ENCODE measurements at places on chromosomes 2 and 18. TPM values are rescaled to one million over a fixed set of nuclear protein-coding genes. Genes with fewer than 3 reads are reported as not detected.

- DNase-seq, result no peak
Measured at GRCh38 chr2:27308359-27308881, at the start of gene UCN. Gene UCN (minus strand): TSS chr2:27308445. CDS start chr2:27307895, 550 bp downstream.

DNA sequence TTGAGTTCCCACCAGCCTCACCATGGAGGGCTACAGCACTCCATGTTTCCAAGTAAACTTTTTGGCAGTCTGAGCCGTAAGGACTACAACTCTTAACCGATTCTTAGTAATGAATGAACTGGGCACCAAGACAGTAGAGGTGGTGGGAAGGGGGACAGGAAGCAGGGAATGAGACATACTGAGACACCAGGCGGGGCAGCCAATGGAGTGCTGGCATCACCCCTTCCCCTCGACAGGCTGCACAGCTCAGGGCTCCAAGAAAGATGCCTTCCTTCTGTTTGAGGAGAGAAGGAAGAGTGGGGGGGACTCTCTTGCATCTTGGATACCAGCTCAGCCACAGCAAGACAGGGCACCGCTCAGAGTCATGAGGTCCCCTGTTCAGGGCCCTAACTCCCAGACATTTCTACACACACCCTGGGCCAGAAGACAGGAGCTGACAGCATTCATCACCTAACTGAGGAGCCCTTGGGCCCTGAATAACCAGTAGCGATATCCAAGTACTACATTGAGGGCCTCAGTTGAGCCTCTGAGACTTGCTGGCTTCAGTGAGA is 45.2 kb downstream of the USP34 start:
- DNase-seq, result no peak

DNA sequence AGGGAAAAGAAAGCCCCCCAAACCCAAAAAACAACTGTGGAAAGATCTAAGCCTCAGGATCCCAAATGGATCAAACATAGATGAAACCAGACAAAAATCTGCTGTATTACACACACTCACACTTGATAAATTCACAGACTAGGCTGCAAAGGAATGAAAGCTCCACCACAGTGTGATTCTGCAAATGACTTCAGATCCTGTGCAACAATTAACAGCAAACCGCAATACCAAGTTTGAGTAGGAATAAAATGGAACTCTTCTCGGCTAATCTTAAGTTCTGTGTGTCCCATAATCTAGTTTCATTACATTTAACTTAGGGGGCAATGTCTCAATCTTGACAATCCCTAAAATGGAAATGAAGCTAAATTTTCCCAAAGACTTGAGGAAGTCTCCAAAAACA is 11.9 kb downstream of the CLK1 start:
- no peak for DNase-seq

DNA sequence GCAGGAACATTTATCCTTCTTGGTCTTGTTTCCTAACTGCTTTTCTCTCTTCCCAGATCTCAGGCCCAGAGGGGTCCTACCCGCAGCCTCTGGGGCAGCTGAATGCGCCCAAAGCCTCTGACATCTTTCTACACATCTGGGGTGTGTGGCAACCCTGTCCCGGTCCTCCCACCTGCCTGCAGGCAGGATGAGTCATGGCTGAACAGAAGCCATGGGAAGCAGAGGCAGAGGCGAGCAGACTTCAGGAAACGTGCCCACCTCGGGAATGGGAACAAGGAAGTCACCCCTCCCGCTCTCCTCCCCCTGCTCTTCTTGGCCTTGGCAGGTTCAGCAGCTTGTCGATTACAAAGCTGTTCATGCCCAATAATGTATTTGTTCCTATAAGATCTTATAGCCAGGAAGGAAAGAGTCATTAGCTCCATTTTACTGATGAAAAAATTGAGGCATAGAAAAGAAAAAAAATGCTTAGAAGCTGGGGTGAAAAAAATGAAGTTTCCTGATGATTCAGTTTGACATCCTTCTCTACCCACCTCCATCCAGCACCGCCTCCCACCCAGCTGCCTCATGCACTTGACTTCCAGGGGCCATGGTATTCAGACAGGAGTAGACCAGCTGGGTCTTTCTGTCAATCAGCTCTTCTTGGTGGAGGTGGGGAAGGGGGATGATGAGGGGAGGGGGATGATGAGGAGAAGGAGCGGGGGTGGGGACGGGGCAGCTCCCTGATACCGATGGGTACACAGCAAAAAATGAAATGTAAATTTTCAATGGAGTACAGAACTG is 10.4 kb upstream of the KCNF1 start:
- DNase-seq, result peak; percentile 95

- no peak for DNase-seq
Measured at GRCh38 chr2:137857881-137858280, 106.4 kb upstream of the HNMT start.

DNA sequence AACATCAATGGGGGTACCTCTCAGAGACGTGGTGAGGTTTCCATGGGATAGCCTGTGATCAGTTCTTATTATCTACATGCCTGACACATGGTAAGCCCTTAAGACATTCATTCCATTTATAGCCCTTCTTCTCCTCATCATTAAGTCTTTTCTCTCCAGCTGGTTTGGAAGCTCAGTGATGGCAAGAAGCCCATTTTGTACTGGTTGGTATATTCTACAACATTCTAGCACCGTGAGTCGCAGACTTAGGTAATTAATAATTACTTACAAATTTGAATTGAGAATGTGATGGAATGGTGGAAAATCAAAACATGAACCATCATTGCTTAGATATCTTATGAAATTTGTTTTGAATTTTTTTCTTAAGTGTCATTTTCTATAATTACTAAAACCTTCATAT is 472.6 kb downstream of the DLGAP1 start:
- no peak for DNase-seq

DNA sequence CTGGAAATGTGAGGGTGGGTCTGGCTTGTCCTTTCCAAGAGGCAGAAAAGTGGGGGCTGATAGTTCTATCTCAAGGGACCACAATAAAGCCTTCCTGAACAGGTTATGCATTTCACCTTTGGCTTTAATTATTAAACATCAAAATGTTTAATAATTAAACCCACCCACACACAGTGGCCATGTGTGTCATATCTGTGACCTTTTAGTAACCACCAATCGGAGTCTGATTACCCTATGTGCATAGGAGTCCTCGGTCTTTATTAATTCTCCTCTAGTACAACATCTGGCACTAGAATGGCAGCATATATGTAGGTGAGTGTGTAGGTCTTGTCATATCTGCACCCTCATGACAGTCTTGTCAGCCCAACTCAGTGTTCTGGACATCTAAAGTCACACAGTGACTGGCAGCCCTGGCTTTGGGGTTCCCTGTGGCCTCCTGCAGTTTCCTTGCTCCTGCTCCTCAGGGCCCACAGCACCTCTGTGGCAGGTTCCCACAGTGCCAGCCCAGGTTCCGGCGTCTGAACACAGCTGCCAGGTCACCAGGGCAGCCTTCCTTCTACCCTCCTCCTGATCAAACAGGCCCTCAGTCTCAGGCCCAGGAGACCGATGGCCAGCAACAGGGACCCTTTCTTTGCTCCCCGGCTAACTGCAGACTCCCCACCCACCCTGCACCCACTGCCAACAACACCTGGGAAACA is 100.9 kb downstream of the MTCL1 start:
- DNase-seq, result no peak

GRCh38 chr2:67515056-67515455 is 117.9 kb downstream of the ETAA1 start:
- no peak for DNase-seq

DNA sequence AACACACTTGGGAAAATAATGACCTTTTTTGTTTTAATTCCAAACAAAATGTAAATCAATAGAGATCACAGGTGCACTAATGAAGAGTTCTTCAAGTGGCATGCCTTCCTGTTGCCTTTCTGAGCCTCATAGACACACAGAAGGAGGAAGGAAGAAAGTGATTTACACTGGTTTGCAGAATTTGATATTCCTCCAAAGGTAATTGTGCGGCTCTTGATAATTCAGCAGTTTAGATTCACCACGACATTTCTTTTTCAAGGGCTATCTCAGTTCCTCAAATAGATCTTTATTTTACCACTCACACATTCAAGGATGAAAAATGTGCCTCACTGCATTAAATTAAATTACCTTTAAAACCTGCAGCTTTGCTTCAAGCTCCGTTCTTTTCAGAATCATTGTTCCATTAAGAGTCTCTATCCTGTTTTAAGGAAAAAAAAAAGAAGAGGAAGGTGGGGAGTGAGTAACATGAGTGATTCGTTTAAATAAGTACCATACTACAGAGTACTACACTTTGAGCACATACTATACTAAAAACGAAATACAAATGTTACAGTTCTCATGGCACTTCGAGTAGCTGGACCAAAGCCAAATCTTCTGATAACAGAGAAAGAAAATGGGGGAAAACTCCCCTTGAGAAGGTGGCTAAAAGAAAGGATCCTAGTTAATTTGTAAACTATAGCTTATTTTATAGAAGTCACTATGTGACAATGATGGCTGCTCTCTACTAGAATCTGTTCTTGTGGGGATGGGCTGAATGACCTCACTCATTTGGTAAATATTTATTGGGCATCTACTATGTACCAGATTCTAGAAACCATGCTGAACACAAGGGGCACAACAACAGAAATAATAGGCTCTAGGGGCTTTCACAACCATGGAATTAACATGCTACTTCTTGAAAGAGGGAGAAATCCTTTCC is 16.6 kb downstream of the CYTIP start:
- no peak for DNase-seq

DNA sequence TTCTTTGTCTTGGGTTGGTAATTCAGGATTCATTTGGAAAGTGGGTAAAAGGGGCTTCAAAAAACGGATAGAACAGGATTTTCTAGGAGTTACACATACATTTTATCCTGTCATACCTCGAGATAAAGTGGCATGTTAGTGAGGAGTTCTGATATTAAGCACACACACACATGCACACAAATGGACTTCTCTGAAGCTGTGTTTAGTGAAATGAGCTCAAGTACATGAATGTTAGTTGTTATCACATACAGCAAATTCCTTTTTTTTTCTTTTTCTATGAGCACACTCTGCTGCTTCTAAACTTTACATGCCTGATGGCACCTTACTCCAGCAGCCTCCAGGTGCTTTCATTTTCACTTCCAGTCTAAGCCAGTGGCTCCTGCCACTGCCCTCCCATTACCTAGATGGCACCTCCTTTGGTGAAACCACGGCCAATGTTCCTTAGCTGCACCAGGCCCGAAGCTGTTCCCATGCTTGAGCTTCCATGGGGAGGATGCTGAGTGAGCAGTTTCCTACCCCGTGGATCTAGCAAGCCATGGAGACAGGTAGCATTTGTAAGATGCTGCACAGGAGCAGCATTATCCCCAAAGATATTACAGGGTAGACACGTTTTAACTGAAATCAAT is 49.7 kb downstream of the STAT1 start:
- DNase-seq, result no peak

DNA sequence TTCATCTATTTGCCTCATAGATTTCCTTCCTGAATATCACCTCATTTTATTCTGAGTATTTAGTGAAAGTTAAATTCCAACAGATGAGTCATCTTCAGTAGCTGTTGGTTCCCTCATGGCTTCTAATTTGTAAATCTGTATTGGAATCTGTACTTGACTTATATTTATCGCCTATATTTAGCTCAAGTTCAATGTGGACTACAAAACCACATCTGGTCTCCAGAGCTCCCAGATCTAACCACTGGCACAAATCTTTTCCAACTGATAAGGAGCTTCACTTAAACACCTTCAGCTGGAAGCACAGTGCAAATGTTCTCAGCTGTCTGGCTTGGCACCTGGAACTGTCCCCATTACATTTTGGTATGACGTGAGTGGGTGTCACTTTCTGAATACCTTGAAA is 82.8 kb upstream of the DSEL start:
- DNase-seq, result peak; percentile 11

DNA sequence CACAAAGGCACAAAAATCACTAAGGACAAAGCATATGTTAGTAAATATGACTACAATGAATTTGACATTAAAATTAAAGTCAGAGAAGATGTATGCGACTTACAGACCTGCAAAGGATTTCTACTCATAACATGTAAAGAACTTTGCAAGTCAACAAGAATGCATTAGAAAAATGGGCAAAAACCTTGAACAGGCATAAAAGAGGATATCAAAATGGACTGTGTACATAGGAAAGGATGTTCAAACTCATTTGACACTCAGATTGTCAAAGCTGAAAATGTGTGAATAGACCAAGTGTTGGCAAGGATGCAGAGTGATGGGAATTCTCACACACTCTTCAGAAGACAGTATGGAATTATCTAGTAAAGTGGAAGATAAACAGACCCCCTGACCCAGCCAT is 94.9 kb downstream of the MYOM1 start:
- DNase-seq, result no peak

GRCh38 chr2:182540252-182540651 is 113.4 kb upstream of the PDE1A start:
- no peak for DNase-seq

DNA sequence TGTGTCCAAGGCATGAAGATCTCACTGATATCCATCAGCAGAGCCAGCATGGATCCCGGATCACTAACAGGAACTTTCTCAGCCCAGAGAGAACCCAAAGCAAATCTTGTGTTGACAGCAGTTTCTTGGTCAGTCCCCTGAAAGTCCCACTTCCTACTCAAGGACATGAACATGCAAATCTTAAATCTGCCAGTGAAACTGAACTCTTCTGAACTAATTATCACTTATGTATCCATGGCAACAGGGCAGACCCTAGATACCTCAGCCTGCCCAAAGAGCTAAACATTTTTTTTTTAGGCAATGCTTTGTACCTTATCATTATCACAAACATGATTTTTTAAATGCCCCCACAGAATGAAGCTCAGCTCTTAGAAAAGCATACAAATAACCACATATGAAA is 127.8 kb upstream of the DDX18 start:
- no peak for DNase-seq

- peak; percentile 53 for DNase-seq
Measured at GRCh38 chr2:172929644-172930043, 146.0 kb upstream of the MAP3K20 start.

DNA sequence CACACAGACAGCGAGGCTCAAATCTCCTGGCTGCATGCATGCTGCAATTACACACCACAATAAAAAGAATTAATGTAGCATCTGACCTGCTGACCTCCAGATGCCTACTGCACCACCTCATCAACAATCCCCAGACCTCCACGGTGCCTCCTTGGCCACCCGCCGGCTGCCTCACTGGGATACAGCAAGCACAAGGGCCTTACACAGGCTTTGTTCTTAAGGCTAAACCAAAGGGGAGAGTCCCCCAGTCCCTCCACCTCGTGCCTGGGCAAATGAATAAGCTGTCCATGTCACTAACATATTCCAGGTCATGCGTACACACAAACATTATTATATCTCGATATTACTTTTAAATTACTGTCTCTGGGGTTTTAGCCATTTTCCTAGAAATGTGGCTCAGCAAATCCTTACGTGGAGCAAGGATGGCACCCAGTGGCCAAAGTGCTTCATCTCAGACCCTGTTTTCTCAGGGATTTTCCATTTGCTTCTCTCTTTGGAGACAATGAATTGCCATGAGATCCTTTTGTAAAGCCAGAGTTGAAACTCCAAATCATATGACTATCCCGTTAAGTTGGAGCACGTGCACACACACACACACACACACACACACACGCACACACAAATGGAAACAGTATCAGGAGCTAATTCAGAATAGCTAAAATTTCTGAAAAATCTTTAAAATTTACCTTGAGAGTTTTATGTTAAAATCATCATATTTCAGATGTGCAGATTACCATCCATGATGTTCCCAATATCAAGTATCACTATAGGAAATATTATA is 313.8 kb downstream of the PDE11A start:
- DNase-seq, result peak; percentile 43

- DNase-seq, result no peak
Measured at GRCh38 chr2:72274380-72274797, 126.7 kb upstream of the CYP26B1 start.

The DAW1 gene
- 1.1 TPM for total RNA-seq

The CD8B2 gene
- total RNA-seq, result not detected

The NT5DC4 gene
- not detected for total RNA-seq

The CAPN14 gene
- total RNA-seq, result not detected

The ABCG8 gene
- total RNA-seq, result not detected

The ALPP gene
- total RNA-seq, result 0.35 TPM

The LINC00305 gene
- not detected for total RNA-seq
